ENCODE measurements at places on chromosomes 16 and 17.

GRCh38 chr17:8965394-8966168 is at the start of gene PIK3R5:
Gene PIK3R5 (minus strand): TSS chr17:8965707. CDS start chr17:8911494, 54,213 bp downstream.
- DNase-seq: no peak

DNA sequence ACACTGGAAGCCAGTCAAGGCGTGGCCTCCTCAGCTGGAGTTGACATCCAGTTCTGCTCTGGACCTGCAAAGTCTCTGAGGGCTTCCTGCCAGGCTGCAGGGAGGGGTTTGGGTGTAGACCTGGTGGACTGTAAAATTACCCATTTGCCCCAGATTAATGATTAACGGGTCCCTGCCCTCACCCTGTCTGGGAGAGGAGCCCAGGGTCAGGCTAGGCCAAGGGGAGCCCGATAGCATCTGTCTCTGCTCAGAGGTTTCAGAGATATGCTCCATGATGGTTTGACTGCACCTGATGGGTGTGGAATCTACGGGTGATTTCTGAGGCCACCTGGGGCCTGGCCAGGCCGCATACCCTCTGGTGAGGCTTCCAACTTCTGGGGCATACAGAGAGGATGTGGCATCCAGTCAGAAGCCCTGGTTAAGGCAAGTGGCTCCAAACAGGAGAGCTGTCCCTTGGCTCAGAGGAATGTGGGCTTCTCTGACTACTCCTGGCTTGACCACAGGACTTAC is 11.2 kb downstream of the PPY start:
- DNase-seq: no peak

GRCh38 chr16:15803618-15804017 is 53.2 kb downstream of the MYH11 start:
- no peak for DNase-seq

DNA sequence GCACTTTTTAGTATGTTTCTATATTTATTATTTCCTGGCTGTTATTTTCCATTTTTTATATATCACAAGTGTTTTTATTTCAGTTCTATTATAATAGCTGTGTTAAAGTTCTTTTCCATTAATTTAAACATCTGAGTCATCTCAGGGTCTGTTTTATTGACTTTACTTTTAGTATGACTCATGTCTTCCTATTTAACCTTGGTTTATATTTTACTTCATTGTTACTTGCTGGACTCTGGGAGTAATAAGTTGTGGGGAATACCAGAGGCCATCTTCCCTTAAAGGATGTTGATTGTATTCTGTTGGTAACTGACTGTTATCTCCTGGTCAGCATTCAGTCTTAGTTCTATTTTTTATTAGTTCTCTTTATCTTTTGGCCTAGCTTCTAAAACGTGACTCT is 1508.2 kb downstream of the CDH11 start:
- DNase-seq: no peak

DNA sequence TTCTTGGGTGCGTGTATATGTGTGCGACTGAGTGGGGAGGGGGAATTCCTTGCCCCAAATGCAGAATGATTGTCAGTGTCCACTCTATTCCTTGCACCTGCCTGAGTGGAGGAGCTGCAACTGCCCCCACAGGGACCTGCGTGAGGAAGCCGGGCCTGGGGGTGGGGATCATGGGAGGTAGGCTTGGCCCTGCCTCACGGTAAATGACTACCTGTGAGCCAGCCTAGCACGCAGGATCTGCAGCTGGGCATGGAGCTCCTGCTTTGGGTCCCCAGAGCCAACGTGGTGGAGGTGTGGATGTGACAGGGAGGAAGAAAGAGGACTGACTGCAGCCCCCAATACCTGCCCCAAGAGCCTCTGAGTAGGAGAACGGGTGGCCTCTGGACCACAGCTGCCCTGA is 77.0 kb upstream of the GAS7 start:
- no peak for DNase-seq

GRCh38 chr16:12868169-12868568 is 33.2 kb upstream of the SHISA9 start:
- DNase-seq: no peak

DNA sequence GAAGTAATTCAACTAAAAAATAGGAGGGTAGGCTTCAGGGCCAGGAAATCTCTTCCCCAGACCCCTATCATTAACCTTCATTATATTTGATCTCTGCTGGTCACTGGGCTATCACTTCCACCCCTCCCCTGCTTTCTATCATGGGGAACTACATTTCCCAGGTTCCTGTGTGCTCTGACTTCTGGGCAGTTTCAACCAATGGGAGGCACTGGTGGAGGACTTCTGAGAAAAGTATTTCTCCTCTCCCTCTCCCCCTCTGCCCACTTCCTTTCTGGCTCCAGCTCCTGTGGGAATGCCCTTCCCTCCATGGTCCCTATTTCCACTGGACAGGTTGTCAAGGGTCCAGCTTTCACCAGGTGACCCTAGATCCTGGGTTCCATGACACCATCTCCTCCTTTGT is 364.4 kb downstream of the C16orf95 start:
- no peak for DNase-seq

- DNase-seq: peak; percentile 20
These were observed at the start of gene RASL10B for GRCh38 chr17:35731239-35731916. Gene RASL10B (plus strand): TSS chr17:35731639. CDS start chr17:35735185, 3,546 bp downstream.

DNA sequence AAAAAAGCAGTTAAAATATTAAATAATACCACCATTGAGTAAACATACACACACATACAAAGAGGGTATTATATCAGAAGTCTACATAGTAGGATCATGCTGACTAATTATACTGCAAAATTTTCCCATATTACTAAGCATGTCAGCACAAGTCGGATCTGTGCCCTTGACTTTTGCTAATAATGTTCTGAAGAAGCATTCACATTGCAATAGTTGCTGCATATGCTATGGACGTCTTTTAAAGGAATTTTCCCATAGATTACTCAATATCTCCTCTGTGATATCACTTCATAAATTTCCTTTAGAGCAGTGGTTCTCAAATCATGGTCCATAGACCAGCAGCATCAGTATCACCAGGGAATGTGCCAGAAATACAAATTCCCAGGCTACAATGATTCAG is 110.9 kb upstream of the NUDT7 start:
- no peak for DNase-seq

DNA sequence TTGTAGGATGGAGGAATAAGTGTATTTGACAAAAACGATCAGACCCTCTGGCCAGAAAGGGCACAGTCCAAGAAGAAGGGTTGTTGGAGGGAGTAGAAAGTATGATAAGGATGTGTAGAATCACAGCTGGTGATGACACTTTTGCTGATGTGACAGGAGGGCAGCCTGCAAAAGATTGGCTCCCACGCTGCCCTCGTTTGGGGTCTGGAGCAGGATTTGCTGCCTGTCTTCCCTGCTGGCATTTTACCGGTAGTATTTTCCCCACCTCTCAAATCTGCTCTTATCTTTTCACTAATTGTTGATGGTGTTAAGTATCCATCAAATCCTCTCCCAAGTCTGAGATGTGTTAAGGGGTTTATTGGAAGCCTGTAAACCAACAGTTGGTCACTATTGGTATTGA is 208.8 kb downstream of the CCDC182 start:
- DNase-seq: no peak

DNA sequence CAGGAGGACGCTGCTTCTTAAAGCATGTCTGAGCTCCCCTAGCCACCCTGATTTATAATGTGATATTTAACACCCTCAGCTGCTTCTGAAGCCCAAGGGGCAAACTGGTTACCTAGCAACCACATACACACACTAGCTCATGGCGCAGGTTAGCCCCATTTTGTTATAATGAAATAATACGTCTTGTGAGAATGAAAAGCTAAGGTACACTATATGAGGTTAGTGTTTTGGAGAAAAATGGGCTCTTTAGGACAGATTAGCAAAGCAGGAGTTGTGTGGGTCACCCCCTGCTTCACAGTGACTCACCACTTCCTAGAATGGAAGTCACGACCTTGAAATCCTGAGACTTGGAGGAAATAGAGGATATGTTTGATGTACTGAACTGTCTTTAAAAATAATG is 404.8 kb upstream of the HSBP1 start:
- no peak for DNase-seq

Measured in hippocampal formation (tissue), 2 donors.